ENCODE measurements at places on chromosomes 2 and 18. TPM values are rescaled to one million over a fixed set of nuclear protein-coding genes. Genes with fewer than 3 reads are reported as not detected.

DNA sequence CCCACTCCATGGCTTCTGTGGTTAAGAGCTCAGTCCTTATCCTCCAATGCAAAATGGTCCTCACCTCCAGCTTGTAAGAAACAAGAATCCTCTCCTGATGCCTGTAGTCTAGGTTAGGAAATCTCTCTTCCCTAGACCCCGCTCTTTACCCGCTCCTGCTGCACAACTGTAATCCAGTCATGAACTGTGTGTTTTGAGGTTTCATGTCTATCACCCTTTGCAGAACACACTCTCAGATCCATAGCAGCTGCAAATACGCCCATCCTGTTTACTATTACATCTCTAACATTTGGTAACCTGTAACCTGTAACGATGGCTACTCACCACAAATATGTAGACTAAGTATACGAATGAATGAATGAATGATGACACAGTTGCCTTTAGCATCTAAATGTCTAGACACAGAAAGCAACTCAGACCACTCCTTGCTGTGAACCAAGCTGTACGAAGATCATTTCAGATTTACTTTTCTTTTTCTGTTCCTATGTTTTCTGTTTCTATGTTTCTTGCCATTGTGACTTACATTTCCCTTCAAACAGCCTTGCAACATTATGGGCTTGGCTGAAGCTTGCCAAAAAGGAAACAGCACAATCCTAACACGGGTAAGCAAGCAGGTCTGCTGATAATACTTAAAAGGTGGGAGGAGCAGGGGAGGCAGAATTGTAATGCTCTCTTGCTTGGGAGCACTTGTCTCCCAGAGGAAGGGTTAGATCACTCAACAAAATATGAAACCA lies 53.7 kb downstream of the EPHA4 start:
- DNase-seq: no peak

GRCh38 chr2:214265991-214266489 lies 144.8 kb upstream of the VWC2L start:
- no peak for DNase-seq

Gene CAPN14
- 0.07 TPM for polyA plus RNA-seq

Gene SAG
- 0.14 TPM for polyA plus RNA-seq

DNA sequence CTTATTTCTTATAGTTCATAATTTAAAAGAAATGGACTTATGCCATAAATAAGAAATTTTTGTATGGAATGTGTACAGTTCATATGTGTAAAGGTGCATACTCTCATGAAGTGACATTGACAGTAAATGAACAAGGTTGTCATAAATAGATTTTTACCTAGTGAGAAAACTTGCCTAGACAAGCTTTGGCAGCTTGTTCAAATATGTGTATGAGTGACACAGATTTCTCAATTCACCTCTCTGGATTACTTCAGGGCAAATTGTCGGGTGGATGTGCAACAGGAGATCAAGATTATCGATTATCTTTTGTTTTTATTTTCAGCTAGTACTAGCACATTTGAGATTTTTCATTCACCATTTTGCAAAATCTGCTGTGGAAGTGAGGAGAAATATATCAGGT lies 758.1 kb upstream of the ACVR2A start:
- DNase-seq: no peak

GRCh38 chr18:2932247-2933181 lies 80.4 kb downstream of the LPIN2 start:
- DNase-seq: no peak

Gene RAB12
- polyA plus RNA-seq: 48.8 TPM

DNA sequence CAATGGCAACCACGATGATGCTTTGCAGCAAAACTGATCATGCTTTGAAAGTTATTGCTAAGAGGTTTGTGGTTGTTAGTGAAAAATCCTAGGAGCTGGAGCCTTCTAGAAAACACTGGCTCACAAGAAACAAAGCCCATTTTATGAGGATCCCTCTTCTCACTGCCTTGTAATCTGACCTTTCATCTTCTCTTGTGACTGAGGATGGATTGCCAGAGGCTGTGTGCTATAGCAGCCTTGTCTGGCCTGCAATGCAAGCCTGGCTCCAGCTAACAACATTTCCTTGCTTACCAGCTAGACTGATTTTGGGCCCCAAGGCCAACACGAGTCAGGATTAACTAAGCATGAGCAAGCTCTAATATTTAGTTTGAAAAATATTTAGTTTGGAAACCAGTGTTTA lies 13.1 kb downstream of the PIEZO2 start:
- DNase-seq: no peak

Gene EDAR
- 1.6 TPM for polyA plus RNA-seq

DNA sequence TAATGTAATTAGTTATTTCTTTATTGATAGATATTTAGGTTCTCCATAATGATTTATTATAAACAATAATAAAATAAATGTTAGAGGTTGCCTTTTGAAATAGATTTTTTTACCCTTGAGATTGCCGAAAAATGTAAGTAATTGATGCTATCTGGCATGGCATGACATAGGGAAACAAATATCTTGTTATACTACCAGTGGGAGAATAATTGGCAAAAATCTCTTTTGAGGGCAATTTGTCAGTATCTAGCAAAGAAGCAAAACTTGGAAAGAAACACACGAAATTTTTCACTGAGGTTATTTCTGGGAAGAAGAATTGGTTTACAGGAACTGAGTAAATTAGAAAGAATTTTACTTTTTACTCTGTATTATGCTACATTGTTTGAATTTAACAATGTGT lies 547.2 kb upstream of the SETBP1 start:
- no peak for DNase-seq

Gene LAMA3
- polyA plus RNA-seq: 1.5 TPM

DNA sequence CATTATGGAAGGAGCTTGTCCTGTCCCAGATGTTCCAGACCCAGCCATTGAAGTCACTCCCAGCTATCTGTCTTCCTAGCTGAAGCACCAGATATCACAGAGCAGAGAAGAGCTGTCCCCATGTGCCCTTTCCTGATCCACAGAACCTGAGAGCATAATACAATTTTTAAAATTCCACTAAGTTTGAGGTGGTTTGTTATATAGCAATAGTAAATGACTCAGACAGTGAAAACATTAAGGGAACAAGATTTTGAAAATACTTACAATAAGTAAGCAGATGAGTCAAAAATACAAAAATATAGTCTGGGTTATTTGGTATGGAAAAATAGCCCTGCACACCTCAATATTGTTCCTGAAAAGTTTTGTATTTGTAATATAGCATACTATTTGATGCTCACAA lies 85.8 kb upstream of the GLS start:
- DNase-seq: no peak

DNA sequence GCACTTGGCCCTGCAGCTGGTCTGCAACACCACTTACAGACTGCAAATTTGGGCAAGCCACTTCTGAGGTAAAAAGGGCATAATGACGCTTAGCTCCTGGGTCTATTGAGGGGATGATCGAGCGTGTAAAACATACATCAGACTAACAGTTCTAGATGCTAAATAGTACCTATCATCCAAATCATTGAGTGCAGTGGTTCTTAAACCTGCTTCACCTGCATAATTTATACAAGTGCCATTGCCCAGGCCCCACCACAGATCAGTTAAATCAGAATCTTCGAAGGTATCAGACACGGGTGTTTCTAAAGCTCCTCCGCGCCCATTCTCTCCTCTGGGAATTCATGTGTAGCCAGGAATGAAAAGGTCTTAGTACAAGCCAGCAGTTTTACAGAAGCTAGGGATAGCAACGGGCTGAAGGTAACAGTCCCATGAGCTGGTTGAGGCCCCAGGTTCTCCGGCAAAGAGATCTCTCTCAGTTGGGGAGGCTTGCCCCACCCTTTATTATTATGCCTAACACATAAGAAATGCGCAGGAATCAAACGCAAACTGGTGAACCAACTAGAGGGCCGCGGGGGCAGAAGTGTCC lies 737 bp upstream of the RNF181 start:
- no peak for DNase-seq

GRCh38 chr2:191859681-191860080 lies 12.8 kb upstream of the CAVIN2 start:
- no peak for DNase-seq

GRCh38 chr2:162053808-162054155 lies 20.2 kb downstream of the DPP4 start:
- no peak for DNase-seq

Gene HES6
- 4.8 TPM for polyA plus RNA-seq

Gene GPR39
- polyA plus RNA-seq: 4.9 TPM

- no peak for DNase-seq
These were observed 2.7 kb downstream of the PDCD1 start for GRCh38 chr2:241855888-241856422.

GRCh38 chr18:47953471-47953931 lies 23.0 kb upstream of the SMAD2 start:
- no peak for DNase-seq

Data from left renal pelvis (tissue), 4 donors.